ENCODE measurements at places on chromosomes 13 and 19. TPM values are rescaled to one million over a fixed set of nuclear protein-coding genes. Genes with fewer than 3 reads are reported as not detected.

Gene IL17D
- total RNA-seq = 1.6 TPM

GRCh38 chr19:30070968-30071632, 129.1 kb downstream of the URI1 start:
- DNase-seq = no peak

DNA sequence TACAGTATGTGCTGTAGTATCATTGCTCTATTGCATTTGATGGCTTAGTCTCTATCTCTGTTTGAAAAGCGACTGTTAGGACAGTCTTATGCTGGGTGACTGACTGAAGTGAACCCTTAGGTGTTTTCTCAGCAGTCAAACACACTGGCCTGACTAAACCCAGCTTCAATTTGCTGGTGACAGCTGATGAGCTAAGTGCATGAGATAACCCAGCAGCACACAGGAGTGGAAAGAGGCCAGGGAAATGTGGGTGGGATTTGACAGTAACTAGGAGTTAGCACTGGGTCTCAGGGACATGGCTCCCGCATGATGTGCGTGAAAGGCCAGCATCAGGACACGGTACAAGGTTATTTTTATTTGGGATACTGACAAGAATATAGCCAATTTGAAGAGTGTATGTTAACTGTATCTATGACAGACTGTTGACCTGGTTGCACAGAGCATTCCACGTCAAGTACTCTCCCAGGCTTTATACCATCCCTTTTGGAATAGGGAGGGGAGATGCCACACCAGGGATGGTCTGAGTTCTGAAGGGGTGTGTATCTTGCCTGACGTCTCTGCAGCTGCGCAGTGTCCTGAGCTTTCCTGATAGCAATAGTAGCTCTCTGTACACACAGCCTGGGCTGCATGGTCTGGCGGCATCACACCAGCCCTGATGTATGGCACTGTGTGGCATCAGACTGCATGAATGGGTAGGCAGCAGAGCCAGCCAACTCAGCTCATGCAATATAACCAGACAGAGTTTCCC, 144.8 kb downstream of the FLT1 start:
- DNase-seq = no peak

- no peak for DNase-seq
Observed at GRCh38 chr19:18647371-18647767, 10.5 kb downstream of the KLHL26 start.

- no peak for DNase-seq
Observed at GRCh38 chr13:105345730-105346129, 1189.7 kb downstream of the EFNB2 start.

- no peak for DNase-seq
Observed at GRCh38 chr19:55812449-55812848, 19.4 kb downstream of the NLRP11 start.

DNA sequence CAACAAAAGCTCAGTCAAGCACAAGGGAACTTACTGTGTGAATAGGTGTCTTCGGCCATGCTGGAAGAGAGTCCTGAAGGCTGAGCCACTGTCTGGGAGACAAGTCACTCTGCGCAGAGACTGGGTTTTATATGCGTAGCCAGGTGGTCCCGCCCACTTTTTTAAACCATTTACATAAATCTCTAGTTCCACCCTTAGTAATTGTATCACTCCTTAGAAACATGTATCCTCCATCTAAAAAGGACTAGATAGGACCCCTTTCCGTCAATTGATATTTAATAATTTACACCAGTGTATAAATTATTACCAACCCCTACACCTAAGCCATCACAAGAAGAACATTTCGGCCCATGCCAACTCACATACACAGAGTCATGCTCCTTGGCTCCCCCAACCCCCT, at the start of gene DUXA:
TSS of gene DUXA (minus strand) at position 101 of the 400 bp plus-strand sequence. CDS start at position 59, 42 bp downstream.
- no peak for DNase-seq

DNA sequence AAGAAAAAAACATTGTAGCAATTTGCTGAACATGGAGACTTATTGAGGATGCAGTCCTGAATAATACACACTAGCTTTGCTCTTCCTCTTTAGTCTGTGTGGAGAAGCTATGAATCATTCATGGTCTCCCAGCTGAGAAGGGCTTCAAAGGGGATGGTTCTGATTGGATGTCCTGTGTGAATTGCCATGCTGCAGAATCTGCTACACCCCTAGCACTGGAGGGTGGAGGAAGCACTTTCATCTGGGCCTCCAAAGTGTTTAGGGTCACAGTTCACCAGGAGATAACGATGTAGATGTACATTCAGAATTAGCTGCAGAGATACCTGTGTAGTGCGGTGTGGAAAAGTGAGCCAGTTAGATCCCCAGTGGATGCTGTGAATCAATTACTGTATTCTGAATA, 321.1 kb upstream of the EDNRB start:
- no peak for DNase-seq

Gene SULT2A1
- total RNA-seq = not detected

DNA sequence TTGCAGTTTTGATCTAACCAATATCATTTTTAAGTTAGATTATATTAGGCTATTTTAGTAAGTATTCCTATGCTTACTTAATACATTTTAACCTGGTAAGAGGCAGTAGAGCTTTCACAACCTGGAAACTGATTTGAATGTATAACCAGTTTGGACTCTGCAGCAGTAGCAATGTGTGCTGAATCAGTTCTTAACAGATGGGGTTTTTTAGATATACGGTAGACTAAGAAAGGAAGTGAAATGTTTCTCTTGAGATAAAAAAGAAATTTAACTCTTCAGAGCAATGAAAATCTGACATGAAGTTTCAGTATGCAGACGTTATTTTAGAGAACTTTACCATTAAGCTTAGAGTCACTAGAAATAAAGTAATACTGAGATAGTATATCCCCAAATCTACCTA, 2.7 kb downstream of the NBEA start:
- no peak for DNase-seq

Measured in lower leg skin (tissue), 4 donors.